ENCODE measurements at places on chromosomes 2 and 18. TPM values are rescaled to one million over a fixed set of nuclear protein-coding genes. Genes with fewer than 3 reads are reported as not detected.

- H3K27me3 ChIP-seq, result no peaks in the 10 kb centered on the region
- no peak for DNase-seq
- H3K36me3 ChIP-seq, result no peaks in the 10 kb centered on the region
- no peak overlapping the region for H3K27ac ChIP-seq
- H3K4me1 ChIP-seq, result peaks cover 6% of the 10 kb centered on the region
Measured at GRCh38 chr18:10261344-10262276, 192.8 kb upstream of the APCDD1 start.

DNA sequence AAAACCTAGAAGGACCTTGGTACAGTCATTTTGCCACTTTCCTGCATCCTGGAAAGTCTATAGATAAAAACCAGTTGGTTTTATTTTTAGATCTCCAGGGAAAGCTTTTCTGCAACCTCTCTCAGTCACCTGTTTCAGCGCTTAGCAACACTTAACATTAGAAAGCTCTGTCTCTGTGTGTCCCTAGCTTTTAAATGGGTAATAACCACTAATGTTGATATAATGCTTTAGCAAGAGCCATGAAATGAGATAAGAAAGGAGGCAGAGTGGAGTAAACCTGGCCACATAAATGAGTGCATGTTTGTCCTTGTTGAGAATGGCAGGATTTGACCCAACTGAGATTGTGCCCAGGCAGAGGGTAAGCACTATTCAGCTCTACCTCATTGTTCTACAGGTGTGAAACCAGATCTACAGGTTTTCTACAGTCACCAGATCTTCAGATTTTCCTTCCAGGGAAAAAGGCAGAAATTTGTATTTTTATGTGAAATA, 44.8 kb downstream of the MARCHF4 start:
- no peaks in the 10 kb centered on the region for H3K36me3 ChIP-seq
- no peaks in the 10 kb centered on the region for H3K4me1 ChIP-seq
- no peak for DNase-seq
- no peaks in the 10 kb centered on the region for H3K27me3 ChIP-seq
- no peak overlapping the region for H3K4me3 ChIP-seq

GRCh38 chr2:219451661-219452360, 17.2 kb downstream of the SPEG start:
- peak overlapping the region; percentile 90 for H3K27ac ChIP-seq
- H3K36me3 ChIP-seq, result peaks cover 60% of the 10 kb centered on the region
- DNase-seq, result peak; percentile 64
- peaks cover 56% of the 10 kb centered on the region for H3K4me1 ChIP-seq

- no peaks in the 10 kb centered on the region for H3K27me3 ChIP-seq
- H3K36me3 ChIP-seq, result no peaks in the 10 kb centered on the region
- no peak overlapping the region for H3K4me3 ChIP-seq
- DNase-seq, result no peak
- no peak overlapping the region for H3K27ac ChIP-seq
Measured at GRCh38 chr2:10217489-10218435, 84.9 kb upstream of the HPCAL1 start.

GRCh38 chr2:151181524-151181923, 80.1 kb downstream of the RBM43 start:
- H3K4me1 ChIP-seq, result no peaks in the 10 kb centered on the region
- H3K4me3 ChIP-seq, result no peak overlapping the region
- H3K27ac ChIP-seq, result no peak overlapping the region
- H3K27me3 ChIP-seq, result no peaks in the 10 kb centered on the region

GRCh38 chr2:27954771-27955383, 64.3 kb downstream of the BABAM2 start:
- H3K27ac ChIP-seq, result no peak overlapping the region
- H3K4me3 ChIP-seq, result no peak overlapping the region
- DNase-seq, result peak; percentile 30
- peaks cover 3% of the 10 kb centered on the region for H3K4me1 ChIP-seq
- no peaks in the 10 kb centered on the region for H3K36me3 ChIP-seq
- no peaks in the 10 kb centered on the region for H3K27me3 ChIP-seq

DNA sequence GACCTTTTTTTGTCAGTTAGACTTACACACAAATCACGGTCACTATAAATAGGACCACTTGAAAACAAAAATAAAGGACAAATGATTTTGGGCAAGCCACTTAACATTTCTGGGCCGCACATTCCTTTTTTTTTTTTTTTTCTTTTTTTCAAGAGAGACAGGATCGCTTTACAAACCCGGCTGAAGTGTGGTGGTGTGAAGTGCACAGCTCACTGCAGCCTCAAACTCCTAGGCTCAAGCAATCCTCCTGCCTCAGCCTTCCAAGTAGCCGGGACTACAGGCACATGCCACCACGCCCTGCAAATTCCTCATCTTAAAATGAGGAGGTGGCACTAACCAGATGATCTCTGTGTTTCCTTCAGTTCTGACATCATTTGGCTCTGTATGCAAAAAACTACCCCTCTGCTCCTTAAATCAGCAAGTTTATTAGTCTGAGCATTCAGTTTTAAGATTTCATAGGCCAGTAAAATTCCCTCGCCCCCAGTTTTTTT, 28.3 kb upstream of the MRO start:
- H3K27me3 ChIP-seq, result no peaks in the 10 kb centered on the region
- no peaks in the 10 kb centered on the region for H3K36me3 ChIP-seq
- H3K4me1 ChIP-seq, result no peaks in the 10 kb centered on the region

- no peaks in the 10 kb centered on the region for H3K36me3 ChIP-seq
- no peaks in the 10 kb centered on the region for H3K27me3 ChIP-seq
- DNase-seq, result no peak
- no peak overlapping the region for H3K27ac ChIP-seq
- no peak overlapping the region for H3K4me3 ChIP-seq
Measured at GRCh38 chr2:39865751-39866150, 86.7 kb upstream of the THUMPD2 start.

- no peak overlapping the region for H3K4me3 ChIP-seq
- peaks cover 4% of the 10 kb centered on the region for H3K36me3 ChIP-seq
- DNase-seq, result no peak
Measured at GRCh38 chr2:69304656-69305055, 82.4 kb downstream of the GFPT1 start.

The TEX44 gene
- not detected for polyA plus RNA-seq

GRCh38 chr2:61334466-61334865, 136.4 kb downstream of the USP34 start:
- no peaks in the 10 kb centered on the region for H3K27me3 ChIP-seq
- DNase-seq, result no peak
- H3K4me3 ChIP-seq, result no peak overlapping the region
- H3K36me3 ChIP-seq, result peaks cover 8% of the 10 kb centered on the region
- no peak overlapping the region for H3K27ac ChIP-seq
- H3K4me1 ChIP-seq, result no peaks in the 10 kb centered on the region

The SERPINB13 gene
- not detected for polyA plus RNA-seq

The EMILIN1 gene
- polyA plus RNA-seq, result 16.2 TPM

DNA sequence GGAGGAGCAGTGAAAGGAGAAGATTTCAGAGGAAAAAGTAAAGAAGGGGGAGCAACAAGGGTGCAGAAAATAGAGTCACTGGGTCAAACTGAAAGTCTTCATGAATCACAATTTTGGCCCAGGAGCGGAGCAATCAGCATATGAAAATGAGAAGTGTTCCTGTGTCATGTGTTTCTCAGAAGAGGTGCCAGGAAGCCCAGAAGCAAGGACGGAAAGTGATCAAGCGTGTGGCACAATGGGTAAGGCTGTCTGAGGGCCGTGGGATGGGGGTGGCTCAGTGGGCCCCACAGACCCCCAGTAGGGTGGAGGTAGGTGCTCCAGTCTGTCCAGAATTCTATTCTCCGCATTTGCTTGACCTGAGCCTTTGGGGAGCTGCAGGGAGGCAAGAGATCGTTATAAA, 44.2 kb downstream of the SP140 start:
- H3K4me3 ChIP-seq, result no peak overlapping the region
- no peaks in the 10 kb centered on the region for H3K27me3 ChIP-seq
- no peak for DNase-seq
- no peaks in the 10 kb centered on the region for H3K36me3 ChIP-seq

DNA sequence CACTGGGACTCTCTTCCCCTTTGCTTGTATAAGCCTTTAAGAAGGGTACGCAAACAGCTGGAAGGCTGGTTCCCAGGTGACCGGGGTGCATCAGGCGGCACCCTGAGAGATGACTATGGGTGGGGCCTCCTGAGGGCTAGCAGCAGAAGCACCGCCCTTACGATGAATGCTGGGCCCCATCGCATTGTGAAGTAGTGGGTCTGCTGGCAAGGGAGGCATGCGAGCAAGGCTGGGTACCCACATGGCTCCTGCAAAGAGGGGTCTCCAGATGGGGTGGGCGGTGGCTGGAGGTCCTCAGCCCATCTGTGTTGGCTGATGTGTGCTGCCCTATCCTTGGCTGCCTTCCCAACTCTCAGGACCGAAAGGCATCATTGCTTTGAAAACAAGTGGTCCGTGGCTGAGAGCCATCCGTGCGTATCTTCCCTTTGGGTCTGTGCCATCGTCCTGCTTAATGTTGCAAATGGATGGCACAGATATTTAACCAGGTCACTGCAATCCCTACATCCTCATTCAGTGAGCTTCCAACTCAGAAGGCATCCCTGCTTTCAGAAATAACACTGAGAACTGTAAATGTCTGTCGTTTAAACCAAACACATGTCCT, 83.5 kb upstream of the GPC1 start:
- no peaks in the 10 kb centered on the region for H3K27me3 ChIP-seq
- H3K4me3 ChIP-seq, result no peak overlapping the region
- H3K36me3 ChIP-seq, result no peaks in the 10 kb centered on the region

The ANKRD36B gene
- polyA plus RNA-seq, result 18.1 TPM

The CPS1 gene
- 3.0 TPM for polyA plus RNA-seq

The SKOR2 gene
- 5.9 TPM for polyA plus RNA-seq

DNA sequence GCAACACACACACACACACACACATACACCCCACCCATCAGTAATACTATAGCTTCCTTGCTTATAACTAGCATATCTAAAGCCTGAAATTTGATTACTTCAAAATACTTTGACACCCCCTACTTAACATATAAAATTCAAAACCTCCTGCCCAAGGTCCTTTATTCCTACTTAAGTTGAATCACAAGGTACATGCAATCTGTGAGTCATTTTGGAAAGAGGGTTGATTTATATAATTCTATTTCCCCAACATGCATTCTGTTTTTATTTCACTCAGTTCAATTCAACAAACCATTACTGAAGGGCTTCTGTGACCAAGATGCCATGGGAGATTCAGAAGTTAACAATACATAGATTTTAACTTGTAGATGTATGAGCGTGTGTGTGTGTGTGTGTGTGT, 420.7 kb downstream of the METTL4 start:
- no peak overlapping the region for H3K27ac ChIP-seq
- H3K36me3 ChIP-seq, result no peaks in the 10 kb centered on the region
- no peak for DNase-seq
- H3K4me1 ChIP-seq, result no peaks in the 10 kb centered on the region
- H3K4me3 ChIP-seq, result no peak overlapping the region

- H3K4me3 ChIP-seq, result peak overlapping the region; percentile 32
- H3K36me3 ChIP-seq, result no peaks in the 10 kb centered on the region
- H3K27me3 ChIP-seq, result peaks cover 90% of the 10 kb centered on the region
- peaks cover 32% of the 10 kb centered on the region for H3K4me1 ChIP-seq
Measured at GRCh38 chr2:118834901-118835745, 12.3 kb downstream of the EN1 start.

DNA sequence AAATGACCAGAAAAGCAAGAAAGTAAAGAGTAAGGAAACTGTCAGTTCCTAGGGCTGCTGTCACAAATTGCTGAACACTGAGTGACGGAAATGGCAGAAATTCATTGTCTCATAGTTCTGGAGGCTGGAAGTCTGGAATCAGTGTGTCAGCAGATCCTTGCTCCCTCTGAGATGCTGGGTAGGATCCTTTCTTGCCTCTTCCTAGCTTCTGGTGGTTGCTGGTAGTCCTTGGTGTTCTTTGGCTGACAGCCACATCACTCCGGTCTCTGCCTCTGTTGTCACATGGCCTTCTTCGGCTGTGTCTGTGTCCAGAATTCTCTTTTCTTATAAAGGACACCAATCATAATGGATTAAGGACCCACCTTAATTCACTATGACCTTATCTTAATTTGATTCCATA, 21.9 kb downstream of the PLEKHB2 start:
- H3K4me3 ChIP-seq, result no peak overlapping the region
- H3K4me1 ChIP-seq, result peaks cover 6% of the 10 kb centered on the region
- H3K27me3 ChIP-seq, result no peaks in the 10 kb centered on the region
- DNase-seq, result no peak
- peak overlapping the region; percentile 45 for H3K27ac ChIP-seq

GRCh38 chr18:68916734-68917133, 118.9 kb downstream of the CCDC102B start:
- H3K36me3 ChIP-seq, result no peaks in the 10 kb centered on the region
- no peaks in the 10 kb centered on the region for H3K27me3 ChIP-seq
- DNase-seq, result no peak
- no peak overlapping the region for H3K27ac ChIP-seq
- H3K4me3 ChIP-seq, result no peak overlapping the region
- H3K4me1 ChIP-seq, result no peaks in the 10 kb centered on the region

DNA sequence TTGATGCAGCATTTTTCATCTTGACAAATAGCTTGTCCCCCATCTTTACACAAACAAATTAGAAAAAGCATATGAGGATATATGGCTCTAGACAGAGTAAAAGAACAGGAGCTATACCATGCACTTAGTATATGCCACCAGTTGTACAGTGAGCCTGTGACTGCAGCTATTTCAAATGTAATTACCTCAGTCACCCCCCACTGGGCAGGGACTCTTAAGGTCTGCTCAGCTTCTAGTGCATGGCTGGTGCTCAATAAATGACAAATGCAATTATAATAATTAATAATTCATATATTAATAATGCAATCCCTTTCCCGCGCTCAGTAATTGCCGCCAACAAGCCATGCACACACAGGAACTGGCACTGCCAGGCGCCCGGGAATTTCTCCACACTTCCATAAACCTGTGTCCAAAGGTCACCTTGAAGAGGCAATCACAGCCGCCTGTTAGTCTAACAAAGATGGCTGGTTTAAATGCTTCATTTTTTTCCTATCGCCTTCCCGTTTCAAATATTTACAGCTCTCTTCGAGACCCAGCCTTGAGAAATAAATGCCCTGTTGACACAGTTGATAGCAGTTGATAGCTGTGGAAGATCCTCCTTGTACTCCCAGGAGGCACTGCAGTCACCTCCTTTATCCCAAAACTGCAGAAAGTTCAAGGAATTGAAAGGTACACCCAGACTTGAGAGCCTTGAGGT, 156.6 kb downstream of the INO80D start:
- H3K36me3 ChIP-seq, result no peaks in the 10 kb centered on the region
- no peak overlapping the region for H3K4me3 ChIP-seq
- H3K27ac ChIP-seq, result no peak overlapping the region
- DNase-seq, result peak; percentile 76
- H3K4me1 ChIP-seq, result peaks cover 8% of the 10 kb centered on the region

- no peaks in the 10 kb centered on the region for H3K27me3 ChIP-seq
- H3K36me3 ChIP-seq, result no peaks in the 10 kb centered on the region
Measured at GRCh38 chr2:159562248-159562647, 54.1 kb downstream of the BAZ2B start.

- no peaks in the 10 kb centered on the region for H3K36me3 ChIP-seq
- no peak for DNase-seq
- no peak overlapping the region for H3K27ac ChIP-seq
- peaks cover 15% of the 10 kb centered on the region for H3K4me1 ChIP-seq
- H3K4me3 ChIP-seq, result no peak overlapping the region
- no peaks in the 10 kb centered on the region for H3K27me3 ChIP-seq
Measured at GRCh38 chr18:7663366-7664312, 96.5 kb downstream of the PTPRM start.

Measured in spinal cord (tissue), 10 donors.